ENCODE measurements at places on chromosomes 1 and 21.
A peak's percentile ranks its signal among the peaks of the same experiment; 100 is the strongest.

DNA sequence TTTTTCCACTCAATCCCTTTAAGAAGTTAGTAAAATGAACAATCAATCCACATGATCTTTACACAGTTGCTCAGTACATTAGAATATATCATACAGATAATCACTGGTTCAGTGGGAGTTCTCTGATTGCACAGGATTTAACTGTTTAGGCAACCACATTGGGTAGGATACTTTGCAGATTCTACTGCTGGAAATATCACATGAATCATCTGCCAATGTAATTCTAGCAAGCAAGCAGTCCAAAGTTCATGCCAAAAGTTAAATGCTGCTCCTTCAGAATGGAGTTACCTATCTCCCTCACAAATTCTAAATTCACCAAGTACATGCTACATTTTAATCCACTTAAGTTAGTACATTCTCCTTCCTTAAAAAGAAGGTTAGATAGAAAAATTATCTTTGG is 52.4 kb downstream of the NEGR1 start:
- DNase-seq: peak; percentile 34

GRCh38 chr1:19384772-19385187 is 72.7 kb downstream of the SLC66A1 start:
- no peak for DNase-seq

GRCh38 chr1:89739013-89739843 is 81.6 kb upstream of the LRRC8D start:
- peak; percentile 77 for DNase-seq

DNA sequence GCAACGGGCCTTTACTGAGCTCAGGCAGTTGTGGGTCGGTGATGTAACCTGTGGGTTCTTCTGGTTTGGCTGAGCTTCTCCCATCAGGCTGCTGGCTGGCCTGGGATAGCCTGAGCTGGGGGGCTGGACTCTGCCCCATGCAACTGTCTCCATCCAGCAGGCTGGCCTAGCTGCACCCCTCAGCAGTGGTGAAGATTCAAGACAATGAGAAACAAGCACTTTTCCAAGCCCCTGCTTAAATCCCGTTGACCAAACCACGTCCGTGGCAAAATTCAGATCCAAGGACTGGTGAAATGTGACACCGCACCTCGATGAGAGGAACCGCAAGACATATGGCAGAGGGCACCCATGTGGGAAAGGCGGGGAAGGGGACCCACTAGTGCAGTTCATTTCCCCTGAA is 25.6 kb downstream of the PRSS38 start:
- DNase-seq: no peak

GRCh38 chr1:63665824-63666223 is 72.6 kb downstream of the PGM1 start:
- no peak for DNase-seq

DNA sequence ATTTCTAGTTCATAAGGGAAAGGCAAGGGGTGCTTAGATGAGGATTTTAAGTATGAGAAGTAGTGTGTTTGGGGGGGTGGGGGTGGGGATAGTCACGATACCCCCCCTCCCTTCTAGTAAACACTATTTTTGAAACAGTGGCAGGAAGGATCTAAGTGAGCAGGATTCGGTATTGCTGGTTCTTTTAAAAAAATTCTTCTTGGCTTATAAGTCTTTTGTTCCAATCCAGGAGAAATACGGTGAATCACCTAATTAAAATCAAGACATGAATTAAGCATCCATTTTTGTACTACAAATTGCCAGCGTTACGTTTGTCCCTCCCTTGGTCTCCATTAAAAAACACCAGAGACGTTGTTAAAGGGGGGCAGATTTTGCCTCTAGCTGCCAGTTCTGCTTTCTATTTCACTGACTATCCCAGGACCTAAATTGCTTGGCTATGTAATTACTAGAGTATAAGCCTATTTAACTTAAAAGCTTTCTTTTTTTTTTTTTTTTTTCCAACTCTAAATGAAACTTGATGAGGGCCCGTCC is 911 bp downstream of the LMO4 start:
- DNase-seq: peak; percentile 42

- DNase-seq: no peak
Observed at GRCh38 chr1:159851407-159851806, 11.1 kb downstream of the VSIG8 start.

- no peak for DNase-seq
Observed at GRCh38 chr1:105872817-105873216, 1183.7 kb upstream of the PRMT6 start.

- DNase-seq: no peak
Observed at GRCh38 chr1:232589111-232589811, 40.7 kb downstream of the SIPA1L2 start.

DNA sequence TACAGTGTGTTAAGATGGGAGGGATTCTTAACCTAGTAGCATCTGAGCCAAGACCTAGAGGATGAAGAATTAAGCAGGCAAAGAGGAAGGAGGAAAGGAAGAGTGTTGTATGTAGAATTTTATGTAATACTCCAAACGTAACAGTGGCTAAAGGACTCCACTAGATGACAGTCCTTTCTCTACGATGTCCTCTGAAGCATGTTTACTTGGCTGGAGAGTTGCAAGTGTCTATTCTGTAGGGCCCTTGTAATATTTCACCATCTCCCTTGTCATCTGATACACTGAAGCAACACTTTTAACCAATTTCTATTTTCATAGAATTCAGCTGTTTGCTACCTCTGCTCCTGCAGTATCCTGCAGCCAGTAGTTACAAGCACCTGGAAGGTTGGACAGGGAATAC is 2.2 kb upstream of the YBX1 start:
- DNase-seq: no peak

DNA sequence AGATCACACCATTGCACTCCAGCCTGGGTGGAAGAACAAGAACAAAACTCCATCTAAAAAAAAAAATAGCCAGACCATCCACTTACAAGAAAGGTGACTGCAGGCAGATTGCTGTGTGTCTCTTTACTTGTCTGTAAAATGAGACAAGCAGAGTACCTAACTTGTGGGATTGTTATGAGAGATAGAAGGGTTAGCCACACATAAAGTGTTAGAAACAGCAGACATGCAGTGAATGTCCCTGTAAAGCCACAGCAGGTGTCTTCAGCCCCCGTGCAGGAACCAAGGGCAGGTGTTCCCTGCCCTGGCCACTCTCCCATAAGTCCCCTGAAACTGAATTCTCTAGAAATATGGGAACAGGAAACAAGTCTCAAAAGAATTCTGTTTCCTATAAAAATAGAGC is 40.8 kb upstream of the EFHD2 start:
- DNase-seq: no peak

DNA sequence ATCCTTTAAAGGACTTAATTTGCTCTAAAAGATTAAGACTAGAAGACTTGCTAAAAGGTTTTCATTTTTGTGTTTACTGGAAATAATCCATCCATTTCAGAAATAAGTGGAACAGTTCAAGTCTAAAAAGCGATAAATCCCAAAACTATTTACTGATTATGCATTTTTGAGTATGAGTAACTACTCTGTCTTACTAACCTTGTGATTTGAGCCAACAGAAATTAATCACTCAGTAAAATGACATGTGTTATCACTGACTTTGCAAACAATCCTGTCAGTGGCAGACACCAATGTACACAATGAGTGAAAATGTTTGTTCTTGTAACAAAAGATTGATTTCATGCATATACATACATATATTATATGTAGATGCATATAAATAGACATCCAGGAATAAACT is 218.0 kb downstream of the DENND1B start:
- DNase-seq: peak; percentile 43

DNA sequence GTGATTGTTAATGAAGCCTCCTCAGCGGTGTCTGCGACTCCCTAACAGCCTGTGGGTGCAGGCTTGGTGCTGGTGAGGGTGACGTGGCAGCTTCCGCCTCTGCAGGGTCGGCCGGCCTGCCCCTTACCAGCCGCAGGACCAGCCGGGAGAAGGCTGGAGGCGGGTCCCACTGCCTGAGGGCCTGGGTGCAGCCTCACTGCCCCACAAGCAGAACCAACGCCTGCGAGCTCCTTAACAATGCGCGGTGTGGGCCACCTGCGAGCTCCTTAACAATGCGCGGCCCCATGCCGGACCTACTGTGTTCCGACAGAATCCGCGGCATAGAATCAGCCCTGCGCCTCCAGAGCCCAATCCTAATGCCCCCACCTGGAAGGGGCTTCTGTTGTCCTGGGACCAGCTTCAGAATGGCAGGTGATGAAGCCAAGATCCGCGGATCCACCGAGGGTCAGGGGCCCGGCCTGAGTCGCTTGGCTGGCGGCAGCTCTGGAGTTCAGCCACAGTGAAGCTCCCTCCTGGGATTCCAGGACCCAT is 54.4 kb upstream of the AJAP1 start:
- no peak for DNase-seq

GRCh38 chr1:217029281-217030157 is 306.3 kb upstream of the ESRRG start:
- peak; percentile 89 for DNase-seq

DNA sequence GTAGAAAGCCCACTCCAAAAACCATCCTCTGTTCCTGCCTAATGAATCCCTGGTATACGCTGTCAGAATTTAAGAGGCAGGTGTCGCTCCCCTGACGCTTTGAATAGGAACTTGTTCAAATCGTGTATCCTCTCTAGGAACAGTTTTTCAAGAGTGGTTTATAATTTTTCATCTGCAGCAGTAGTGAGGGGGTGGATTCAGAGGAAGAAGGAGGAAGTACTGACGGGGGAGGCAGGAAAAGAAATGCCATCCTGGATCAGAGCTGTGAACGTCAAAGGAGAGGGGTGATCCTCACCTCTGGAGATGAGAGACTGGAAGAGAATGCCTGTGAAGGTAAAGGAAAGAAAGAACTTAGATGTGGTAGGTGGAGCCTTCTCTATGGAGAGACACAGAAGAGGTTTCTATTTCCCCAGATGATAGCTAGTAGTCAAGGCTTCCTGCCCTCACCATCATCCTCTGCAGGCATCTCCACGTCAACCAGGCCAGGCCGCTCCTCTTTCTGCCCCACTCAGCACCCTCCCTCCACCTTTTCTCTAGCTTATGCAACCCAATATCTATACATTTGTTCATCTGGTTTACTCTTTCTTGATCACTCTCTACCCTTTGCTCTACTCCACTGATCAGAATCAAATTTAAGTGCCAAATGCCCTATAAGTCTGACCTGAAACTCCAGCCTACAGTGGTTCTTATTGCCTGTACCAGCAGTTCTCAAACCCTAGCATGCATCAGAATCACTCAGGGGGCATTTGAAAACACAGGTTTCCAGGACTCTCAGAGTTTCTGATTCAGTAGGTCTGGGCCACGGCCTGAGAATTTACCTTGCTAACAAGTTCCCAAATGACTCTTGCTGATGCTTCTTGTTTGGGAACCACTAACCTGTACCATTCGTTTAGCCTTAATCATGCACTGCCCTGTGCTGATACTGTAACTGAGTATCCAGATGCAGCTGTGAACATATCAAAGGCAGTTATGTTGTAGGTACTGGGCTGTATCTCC is 13.1 kb upstream of the BCL9 start:
- no peak for DNase-seq

DNA sequence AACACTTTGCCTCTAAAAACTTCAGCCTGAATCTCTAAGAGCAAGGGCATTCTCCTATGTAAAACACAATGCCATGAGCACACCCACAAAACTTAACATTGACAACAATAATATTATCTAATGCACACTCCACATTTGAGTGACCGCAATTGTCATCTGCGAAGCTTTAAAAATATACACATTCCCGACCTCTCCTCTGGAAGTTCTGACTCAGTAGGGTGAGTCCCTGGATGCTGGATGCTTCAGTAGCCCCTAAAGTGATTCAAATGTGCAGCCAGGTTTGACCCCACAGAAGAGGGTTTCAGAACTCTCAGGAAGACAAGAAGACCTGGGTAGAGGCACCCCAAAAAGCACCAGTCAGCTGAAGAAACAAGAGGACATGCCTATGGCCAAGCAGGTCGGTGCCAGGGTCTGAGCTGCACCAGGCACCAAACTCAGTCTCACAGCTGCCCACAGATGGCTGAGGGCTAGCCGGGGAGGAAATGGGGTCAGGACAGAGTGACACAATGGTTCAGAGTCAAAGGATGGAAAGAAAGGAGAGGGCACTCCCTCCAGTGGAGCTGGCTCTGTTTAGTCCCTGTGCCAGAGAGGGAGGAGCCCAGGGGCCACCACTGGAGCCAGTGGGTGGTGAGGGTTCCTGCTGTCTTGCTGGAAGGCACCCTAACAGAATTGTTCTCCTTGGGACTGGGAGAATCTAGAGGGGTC is 17.4 kb downstream of the PIK3C2B start:
- DNase-seq: peak; percentile 33

All from fibroblast of lung (primary cell).